ENCODE measurements at places on chromosomes 6 and 20. TPM values are rescaled to one million over a fixed set of nuclear protein-coding genes. Genes with fewer than 3 reads are reported as not detected.

Gene KCNK5
- 30.7 TPM for total RNA-seq

Gene FAM135A
- total RNA-seq, result 121 TPM

Gene PGC
- total RNA-seq, result 101 TPM

Gene SLC16A10
- 39.6 TPM for total RNA-seq

Gene GTF3C6
- 42.2 TPM for total RNA-seq

Gene KCNK16
- total RNA-seq, result not detected

- DNase-seq, result no peak
These were observed 62.7 kb downstream of the EDN3 start for GRCh38 chr20:59363101-59363500.

DNA sequence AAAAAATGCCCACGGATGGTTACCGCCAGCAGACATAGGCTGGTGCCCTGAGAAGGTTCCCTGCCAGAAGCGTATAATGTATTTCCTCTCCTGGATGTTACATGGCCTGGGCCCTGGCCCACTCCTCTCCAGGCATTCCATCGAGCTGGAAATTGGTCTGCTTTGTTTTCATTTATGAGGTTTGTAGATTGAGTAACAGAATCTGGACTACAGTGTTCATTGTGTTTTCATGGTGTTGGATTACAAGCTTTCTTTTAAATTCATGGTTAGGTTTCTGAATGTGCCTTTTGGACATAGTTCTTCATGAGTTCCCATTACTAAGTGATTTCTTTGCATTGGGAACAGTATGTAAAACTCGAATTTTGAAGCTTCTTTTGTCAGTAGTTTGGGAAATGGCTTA lies 6.4 kb downstream of the TIAM2 start:
- DNase-seq, result no peak

DNA sequence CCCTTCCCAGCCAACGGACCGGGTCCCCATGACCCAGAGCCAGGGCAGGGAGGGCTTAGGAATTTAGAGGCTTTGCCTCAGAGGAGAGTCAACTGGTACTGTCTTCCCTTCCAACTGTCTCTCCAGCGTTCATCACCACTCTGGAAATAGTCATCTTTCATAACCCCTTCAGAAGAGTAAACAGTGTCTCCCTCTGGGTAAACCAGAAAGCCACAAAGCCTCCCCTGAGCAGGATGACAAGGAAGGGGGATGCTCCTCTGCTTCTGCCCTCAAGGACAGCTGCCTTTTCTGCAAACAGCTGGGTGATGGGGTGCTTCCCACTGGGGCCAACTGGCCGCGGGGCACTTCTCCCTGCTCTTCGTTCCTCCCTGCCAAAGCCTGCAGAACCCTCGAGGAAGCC lies 90.1 kb downstream of the PSMG4 start:
- no peak for DNase-seq

DNA sequence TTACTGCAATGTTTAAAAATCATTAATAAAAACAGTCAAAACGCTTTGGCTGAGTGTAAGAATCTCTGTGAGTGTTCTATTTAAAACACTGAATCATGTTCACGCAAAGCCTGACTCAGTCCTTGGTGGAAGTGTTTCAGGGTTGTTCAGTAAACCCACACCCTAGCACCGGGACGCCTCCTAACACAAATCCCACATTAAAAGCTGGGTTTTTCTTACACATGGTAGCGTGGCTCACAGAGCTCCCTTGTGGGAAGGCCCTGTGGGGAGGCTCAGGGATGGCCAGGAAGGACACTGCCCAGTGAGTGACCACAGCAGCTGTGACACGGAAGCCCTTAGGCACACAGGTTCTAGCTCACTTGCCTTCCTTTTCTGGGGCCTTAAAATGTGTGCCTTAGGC lies 80.2 kb downstream of the GMPR start:
- no peak for DNase-seq

- peak; percentile 91 for DNase-seq
These were observed 7.4 kb upstream of the COX4I2 start for GRCh38 chr20:31630187-31630790.

DNA sequence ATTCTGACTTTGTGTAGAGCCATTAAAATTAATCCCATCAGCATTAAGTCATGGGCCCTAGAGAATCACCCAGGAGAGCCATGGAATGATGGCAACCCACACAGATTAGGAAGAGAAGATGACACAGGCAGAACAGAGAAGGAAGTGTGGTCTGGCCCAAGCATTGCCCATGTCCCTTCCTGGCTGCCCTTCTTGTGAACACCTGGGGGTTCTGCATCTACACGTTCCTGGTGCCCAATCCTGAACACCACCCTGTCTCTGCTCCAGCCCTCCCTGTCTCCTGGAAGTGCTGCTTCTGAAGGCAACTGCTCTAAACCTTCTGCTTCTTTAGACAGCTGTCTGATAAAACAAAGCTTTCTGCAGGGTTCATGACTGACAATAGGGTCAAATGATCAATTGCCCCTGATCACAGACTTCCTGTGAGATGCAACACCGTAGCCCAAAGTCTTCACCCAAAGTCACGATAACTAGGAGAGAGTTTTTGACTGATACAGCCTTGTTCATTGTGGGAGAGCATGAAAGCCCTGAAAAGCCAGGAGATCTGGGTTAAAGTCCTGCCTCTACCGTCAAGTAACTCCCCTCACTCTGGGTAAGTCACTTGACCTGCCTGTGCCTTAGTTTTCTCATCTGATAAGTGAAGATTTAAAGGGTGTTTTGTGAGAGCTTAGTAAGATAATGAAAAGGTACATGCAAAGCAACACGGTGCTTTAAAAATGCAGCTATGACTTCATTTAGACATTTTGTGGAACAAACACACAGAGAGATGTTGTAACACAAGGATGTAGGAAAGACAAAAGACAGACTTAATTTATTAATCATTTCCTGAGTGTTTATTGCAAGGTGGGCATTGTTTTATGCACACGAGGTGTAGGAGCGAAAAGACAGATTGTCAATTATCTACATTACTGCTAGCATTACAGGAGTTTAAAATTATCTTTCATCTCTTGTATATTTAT lies 291.2 kb upstream of the STXBP5 start:
- no peak for DNase-seq

DNA sequence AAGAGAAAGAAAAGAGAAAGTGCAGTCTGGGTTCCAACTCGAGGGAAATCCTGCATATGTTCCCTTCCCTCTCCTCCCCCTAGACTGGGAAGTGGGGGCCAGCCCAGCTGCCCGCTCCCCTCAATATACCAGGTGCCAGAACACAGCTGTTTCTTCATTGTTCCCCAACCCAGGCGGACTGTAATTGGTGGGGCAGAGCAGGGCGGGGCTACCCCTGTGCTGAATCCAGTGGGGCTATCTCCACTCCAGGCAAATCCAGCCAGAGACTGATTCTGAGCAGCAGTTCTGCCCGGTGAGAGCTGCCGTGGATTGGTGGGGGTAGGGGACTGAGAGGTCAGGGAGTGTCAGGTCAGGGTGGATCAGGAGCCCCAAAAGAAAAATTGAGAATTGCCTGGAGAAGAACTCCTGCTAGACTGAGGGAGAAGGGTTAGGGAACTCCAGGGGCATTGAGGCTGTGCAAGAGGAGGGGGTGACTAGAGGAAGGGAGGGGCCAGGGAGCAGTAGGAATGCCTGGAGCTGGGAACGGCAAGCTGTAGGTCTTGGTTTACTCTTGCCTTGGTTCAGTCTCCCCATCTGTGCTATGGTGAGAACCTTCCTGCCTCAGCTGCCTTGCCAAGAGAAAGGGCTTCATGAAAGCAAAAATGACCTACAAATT lies at the start of gene MYMX:
TSS of gene MYMX (plus strand) at position 250 of the 655 bp plus-strand sequence. CDS start 546 bp downstream, outside the sequence.
- peak; percentile 77 for DNase-seq

- no peak for DNase-seq
These were observed 24.2 kb upstream of the ENPP4 start for GRCh38 chr6:46105568-46105967.

DNA sequence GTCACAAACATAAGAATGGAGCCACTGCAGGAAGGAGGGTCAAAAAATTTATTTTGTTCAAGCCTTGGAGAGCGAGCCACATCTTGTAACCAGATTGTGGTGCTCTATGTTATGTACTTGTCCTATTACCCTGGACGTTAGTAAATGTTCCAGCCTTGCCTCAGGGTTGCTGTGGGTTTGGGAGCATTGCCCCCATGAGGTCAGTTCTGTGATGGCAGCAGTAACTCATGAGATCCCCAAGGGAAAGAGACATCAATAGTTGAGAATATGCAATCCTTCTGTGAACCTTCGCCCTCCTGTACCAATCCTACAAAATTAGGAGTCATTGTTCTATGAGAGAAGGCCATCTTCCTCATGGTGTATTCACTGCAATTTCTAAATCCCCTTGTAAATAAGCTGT lies 16.4 kb upstream of the CFAP206 start:
- peak; percentile 68 for DNase-seq

DNA sequence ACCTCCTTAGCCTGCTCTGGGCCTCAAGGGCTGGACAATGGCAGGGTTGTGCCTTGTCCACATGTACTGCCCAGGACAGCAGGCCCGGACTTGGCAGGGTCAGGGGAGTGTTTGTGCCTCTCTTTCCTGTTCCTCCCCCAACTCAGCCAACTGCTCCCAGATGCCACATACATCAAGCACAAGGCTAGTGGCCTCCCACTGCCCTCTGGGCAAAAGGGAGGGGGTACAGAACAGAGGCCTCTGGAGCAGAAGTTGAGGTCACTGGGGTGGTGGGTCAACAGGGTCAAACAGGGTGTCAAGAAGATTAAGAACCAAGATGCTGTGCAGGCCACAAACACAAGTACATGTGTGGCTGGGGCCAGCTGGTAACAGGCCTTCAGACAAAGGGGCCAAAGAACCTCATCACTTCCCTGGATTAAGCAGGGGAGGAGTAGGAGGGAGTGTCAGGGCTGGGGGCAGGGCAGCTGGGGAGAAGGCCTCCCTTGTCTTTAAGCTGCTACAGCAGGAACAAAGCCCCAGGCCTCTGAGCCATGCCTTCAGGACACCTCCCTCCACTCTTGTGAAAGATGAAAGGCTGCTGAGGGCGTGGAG lies 36.0 kb downstream of the KCNK5 start:
- peak; percentile 69 for DNase-seq

GRCh38 chr6:5827056-5827904 lies 179.4 kb downstream of the NRN1 start:
- DNase-seq, result no peak

Measured in stomach (tissue), 19 donors.